Osteocyte (in vitro differentiated cells): ENCODE measurements at places on chromosomes 2 and 18.

- no peak for DNase-seq
Measured at GRCh38 chr2:60414495-60415138, 138.8 kb downstream of the BCL11A start.

DNA sequence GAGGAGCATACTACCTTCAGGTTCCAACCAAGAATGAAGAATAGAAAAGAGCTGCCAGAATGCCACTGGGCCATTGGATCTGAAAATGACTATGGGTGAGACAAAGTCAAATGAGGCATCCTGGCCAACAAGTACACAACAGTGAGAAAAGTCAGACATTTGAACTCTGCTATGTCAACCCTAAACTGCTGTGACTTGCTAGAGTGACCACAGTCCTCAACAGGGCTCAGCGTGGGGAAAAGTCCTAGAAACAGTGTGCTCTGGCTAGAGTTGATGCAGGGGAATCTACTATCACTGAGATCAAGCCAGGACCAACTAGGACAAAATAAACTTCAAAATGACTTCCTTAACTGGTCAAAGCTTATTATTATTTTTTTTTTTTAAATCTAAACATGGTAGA, 98.2 kb upstream of the FZD5 start:
- DNase-seq: no peak

- DNase-seq: no peak
Measured at GRCh38 chr18:55623626-55624025, 35.6 kb upstream of the TCF4 start.

DNA sequence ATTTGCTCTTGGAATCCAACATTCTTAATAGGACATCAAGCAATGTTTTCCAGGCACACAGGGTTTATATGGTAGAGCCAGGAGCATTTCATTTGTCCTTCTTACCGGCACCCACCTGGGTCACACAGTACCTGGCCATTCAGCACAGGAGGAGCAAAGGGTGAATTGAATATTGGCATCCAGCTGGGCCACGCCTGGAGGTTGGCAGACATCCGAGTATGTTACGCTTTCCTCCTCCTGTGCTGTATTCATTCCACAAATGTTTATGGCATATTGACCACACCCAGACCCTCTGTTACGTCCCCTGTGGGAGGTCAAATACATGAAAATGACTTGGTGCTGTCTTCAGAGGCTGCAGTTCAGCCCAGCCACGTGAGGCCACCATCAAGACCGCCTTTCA, 206.2 kb downstream of the RTP5 start:
- DNase-seq: no peak

GRCh38 chr2:19673213-19673791, 228.5 kb downstream of the TTC32 start:
- DNase-seq: no peak

DNA sequence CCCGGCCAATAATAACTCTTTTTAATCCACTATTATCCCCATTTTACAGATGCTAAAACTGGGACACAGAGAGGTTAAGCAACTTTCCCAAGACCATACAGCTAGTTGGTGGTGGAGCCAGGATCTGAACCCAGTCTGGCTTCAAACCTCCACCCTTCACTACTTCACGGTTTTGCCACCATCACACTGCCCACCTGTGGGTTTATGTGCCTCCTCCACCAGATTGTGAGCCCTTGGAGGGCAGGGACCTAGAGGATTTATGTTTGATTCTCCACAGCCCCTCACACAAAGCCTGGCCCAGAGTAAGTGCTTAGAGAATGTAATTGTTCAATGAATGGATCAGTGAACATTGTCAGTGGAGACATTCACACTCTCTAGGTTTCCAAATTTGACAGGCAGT, 153.4 kb upstream of the MYCN start:
- DNase-seq: no peak
